ENCODE measurements at places on chromosomes 16 and 17.

DNA sequence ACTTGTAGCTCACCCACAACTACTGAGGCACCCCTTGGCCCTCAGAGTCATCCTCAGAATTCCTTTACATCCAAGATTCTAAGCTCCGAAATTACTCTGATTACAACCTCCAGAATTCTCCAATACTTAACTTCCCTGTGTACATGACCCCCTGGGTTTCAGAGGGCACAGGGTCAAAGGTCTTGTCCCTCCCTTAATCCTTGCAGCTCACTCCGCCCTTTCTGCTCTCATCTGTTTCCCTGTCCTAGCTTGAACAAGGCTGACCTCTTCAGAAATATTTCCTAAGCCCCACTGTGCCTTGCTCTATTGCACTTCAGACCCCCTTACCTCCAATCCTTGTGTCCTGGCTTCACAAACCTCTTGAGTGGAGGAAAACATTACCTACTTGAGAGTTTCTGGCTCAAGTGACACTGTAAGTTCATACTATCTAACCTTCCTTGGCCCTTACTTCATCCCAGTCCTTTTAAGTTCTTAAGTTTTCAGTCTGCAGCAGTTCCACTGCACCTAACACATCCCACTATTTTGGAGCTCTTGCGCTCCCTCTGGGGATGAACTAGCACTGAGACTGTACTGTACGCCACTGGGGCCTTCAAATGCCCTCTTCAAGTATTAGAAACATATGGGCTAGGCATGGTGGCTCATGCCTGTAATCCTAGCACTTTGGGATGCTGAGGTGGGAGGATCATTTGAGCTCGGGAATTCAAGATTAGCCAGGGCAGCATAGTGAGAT, 6.2 kb downstream of the N4BP1 start:
- DNase-seq = no peak

GRCh38 chr16:15970202-15970601, 20.8 kb downstream of the ABCC1 start:
- DNase-seq = no peak

- no peak for DNase-seq
These were observed 897.7 kb upstream of the CDH8 start for GRCh38 chr16:62933929-62934328.

DNA sequence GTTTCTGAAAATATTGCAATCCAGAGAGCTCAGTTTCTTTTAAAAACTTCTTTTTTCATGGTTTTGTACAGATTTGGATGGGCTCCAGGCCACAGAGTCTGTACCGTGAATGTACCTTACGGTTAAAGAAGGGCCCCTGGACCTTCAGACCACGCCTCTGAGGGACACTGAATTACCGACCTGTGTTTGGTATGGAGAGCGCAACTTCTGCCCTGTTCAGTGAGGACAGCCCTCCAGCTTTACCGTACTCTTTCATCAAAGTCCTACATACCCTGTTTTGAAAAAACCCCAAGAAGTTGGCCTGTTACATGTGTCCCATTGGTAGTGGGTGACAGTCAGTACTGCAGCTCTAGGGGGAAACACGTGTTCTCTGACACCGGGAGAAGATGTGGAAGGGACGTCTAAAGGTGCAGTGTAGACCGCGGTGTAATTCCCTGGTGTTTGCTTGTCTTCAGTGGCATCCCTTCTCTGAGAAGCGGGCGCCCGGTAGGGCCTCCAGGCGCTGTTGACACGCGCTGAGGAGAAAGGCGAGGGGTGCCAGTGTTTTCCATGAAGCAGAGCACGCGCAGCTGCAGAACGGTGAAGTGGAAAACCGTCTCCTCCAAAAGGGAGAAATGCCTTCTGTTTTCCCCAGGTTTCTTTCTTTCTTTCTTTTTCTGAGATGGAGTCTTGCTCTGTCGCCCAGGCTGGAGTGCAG, 6.2 kb downstream of the PGS1 start:
- no peak for DNase-seq

DNA sequence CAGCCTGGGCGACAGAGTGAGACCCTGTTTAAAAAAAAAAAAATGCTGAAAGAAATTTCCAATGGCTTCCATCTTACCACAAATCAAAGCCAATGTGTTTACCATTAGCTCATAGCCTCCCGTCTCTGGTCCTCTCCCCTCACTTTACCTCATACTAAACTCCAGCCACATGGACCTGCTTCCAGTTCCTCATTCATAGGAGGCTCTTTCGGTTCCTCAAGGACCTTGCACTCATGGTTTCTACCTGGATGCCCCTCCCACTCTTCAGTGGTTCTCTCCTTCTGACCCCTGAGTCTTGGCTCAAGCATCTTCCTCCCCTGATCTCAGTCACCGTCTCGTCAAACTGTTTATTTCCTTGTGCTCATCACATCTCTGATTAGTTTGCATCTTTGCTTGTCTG, 3.8 kb upstream of the DEF8 start:
- no peak for DNase-seq

GRCh38 chr17:76367642-76368041, 13.9 kb upstream of the PRPSAP1 start:
- no peak for DNase-seq

DNA sequence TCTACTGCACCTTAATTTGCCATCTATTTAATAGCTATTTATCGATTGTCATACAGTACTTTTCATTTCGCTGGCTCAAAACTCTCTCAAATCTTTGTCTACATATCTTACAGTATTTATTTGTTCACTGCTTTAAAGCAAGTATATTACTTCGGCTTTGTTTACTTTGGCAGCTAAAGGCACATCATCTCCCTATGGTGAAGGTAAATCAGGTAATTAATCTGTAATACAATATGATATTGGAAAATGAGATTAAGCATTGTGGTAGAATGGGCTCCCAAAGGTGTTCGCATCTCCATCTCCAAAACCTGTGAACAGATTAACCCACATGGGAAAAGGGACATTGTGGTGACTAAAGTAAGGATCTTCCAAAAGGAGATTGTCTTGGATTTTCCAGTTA, 6.5 kb downstream of the TMEM170A start:
- no peak for DNase-seq

GRCh38 chr17:27940503-27941428, 47.6 kb upstream of the LYRM9 start:
- no peak for DNase-seq

DNA sequence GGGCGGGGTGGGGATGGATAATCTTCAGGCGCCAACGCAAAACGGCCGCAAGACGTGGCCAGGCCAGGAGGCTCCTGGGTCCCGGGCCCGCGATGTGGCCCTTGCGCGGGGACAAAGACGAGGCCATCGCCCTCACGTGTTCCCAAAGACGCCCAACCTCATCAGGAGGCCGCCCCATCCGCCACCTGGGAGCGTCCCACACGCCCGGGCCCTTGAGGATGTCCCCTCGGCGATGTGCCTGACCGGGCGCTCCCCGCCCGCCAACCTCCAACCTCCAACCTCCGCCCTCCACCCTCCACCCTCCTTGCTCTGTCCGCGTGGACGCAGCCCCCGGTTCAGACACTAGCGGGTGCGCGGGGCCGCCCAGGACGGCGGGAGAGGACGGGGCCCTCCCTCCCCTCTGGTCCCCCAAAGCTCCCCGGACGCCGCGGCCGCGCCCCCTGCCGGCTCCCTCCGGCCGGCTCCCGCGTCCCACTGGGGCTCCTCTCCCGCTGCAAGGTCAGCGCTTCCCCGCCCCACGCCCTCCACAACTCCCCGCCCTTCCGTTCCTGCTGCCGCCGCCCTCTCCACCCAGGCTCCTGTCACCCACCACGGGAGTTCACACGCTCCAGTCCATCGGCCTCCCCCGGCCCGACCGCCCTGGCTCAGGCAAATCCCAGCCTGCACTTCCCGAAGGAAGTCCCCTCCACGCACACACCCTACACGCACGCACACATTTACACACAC, 250.8 kb upstream of the RPL38 start:
- DNase-seq = peak; percentile 39

GRCh38 chr16:17335826-17336529, 134.8 kb downstream of the XYLT1 start:
- no peak for DNase-seq

DNA sequence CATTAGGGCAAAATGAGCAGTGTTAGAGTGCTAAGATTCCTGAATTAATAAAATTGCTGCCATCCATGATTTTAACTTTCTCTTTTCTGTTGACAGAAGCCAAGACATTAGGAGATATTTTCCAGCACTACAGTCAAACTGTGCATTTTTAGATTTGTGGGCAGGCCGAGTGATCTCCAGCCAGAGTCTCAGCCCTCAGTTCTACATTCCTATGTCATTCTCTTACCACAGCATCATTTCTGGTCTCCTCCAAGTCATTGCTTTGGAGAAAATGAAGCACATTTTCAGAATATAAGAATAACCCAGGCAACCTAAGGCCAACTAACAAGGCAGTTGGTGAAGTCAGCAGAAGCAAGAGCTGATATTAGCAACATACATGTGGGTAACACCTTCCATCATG, 74.6 kb upstream of the NUDT7 start:
- DNase-seq = no peak

DNA sequence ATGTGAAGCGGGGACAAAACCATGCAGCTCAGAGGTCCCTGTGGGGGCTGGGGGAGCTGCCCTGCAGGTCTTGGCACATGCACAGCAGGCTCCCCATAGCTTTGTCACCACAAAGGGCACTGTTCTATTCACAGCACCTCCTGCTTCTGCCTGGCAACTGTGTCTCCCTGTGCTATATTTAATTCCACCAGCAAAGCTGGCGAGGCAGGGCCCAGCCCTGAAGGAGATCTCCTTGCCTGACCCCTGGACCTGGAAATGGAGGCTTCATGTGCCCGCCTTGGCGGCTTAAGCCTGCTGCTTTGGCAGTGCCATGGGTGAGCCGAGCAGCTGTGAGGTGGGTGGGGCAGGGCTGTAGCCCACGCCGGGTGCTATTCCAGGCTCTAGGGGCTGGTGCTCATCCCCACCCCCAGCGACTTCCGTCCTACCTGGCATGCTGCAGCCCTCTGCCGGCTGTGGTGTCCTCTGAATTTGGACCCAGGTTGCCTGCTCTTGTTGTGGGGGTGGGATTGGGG, 6.8 kb downstream of the LDHD start:
- no peak for DNase-seq

- DNase-seq = no peak
These were observed 57.6 kb downstream of the CDRT4 start for GRCh38 chr17:15409721-15410250.

- no peak for DNase-seq
These were observed 53.1 kb upstream of the MARCHF10 start for GRCh38 chr17:62860962-62861873.

GRCh38 chr16:28140788-28141618, 70.8 kb downstream of the XPO6 start:
- peak; percentile 31 for DNase-seq

DNA sequence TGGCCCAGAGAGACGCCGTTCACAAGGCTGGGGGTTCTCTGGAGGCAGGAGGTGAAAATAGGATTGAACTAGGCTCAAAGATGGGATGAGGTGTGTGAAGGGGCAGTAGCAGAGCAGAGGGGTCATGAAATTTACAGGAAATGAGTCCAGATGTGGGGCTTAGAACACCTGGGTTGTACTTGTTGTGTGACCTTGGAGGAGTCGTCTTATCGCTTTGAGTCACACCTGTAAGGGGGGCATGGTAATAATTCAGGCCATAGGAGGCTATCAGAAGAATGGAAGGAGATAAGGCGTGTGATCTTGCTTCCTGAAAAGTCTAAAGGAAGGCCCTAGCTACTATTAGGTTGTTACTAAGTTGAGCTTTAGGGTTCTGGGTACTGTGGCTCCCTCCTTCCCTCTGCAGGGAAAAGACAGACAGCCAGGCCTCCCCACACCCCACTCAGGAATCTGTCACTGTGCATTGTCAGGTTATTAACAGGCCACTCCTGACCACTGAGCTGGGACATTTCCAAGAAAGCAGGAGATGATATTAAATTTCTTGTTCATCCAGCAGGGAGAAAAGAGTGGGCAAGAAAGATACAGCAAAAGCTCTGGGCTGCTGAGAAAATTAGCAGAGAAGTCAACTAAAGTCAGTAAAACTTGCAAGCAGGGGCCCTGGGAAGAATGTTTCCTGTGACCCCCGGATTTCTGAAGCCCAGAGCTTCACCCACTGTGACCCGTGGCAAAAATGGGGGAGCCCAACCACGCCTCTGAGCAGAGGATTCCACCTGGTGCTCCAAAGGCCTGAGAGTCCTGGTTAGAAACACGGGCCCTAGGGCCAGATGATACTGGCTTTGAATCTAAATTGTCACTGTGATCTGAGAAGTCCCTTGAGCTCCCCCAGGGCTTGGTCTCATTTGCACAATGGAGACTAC, 6.0 kb upstream of the CDC42EP4 start:
- DNase-seq = no peak

- no peak for DNase-seq
These were observed 191.1 kb upstream of the TBX2 start for GRCh38 chr17:61208301-61209105.

- no peak for DNase-seq
These were observed 51.0 kb upstream of the TMEM97 start for GRCh38 chr17:28267720-28268609.

GRCh38 chr17:55285340-55286301, 20.9 kb downstream of the HLF start:
- no peak for DNase-seq

DNA sequence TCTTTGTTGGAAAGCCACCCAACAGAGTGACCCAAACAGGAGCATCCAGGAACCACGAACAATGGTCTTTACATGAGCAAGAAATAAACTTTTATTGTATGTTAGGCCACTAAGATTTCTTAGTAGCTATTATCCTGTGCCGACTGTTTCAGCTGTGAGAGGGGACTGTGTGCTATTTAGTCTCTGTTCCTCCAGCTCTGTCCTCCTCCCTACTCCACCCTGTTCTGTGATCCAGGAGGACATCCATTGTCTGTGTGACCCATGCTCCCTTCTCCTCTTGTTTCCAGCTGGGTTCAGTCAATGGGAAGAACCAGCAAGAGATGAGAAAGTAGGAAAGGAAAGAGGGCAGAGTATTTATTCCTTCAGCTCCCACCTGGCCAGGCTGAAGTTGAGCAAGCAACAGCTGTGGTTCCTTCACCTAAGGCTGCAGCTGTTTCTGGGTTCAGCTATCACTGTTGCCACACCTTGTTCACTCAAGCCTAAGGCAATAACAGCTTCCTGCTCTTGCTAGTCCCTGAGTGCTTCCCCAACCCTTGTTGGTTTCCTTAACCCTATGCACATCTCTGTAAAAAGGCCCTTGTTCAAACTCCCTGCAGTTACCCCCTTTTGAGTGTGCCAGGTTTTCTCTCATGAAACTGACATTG, 14.9 kb upstream of the B4GALNT2 start:
- no peak for DNase-seq

DNA sequence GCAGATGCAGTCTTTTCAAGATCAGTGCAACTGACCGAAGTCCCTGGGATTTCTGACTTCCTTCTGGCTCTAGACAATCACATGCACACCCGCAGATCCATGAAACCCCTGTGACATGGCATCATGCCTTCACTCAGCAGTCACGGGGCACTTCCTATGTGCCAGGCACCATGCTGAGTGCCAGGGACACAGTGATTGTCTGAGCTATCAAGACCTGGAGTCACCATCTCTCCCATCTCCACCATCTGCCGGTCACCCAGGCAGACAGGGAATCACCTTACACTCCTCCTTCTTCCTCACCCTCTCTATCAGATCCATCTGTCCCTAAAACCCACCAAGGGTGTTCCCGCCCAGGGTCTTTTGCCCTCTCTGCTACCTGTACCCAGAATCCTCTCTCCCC, 5.3 kb downstream of the BEAN1 start:
- no peak for DNase-seq

- no peak for DNase-seq
These were observed 372.2 kb upstream of the CDH5 start for GRCh38 chr16:65994291-65994690.

Measured in stimulated activated CD4-positive, alpha-beta T cell treated with anti-CD3 and anti-CD28 coated beads, Interleukin-2, amount 100 ng/mL, for 48 hours (primary cell).